ENCODE measurements at places on chromosomes 16 and 17. TPM values are rescaled to one million over a fixed set of nuclear protein-coding genes. Genes with fewer than 3 reads are reported as not detected.

Gene ERN1
- total RNA-seq: 15.9 TPM

Gene ADAM11
- 0.99 TPM for total RNA-seq

Gene CHST5
- 0.15 TPM for total RNA-seq

Gene INCA1
- not detected for total RNA-seq
